ENCODE measurements at places on chromosomes 1 and 21.

GRCh38 chr1:234325878-234326496 is 47.3 kb upstream of the COA6 start:
- DNase-seq = no peak

- no peak for DNase-seq
Measured at GRCh38 chr21:27513825-27514224, 546.9 kb upstream of the ADAMTS5 start.

DNA sequence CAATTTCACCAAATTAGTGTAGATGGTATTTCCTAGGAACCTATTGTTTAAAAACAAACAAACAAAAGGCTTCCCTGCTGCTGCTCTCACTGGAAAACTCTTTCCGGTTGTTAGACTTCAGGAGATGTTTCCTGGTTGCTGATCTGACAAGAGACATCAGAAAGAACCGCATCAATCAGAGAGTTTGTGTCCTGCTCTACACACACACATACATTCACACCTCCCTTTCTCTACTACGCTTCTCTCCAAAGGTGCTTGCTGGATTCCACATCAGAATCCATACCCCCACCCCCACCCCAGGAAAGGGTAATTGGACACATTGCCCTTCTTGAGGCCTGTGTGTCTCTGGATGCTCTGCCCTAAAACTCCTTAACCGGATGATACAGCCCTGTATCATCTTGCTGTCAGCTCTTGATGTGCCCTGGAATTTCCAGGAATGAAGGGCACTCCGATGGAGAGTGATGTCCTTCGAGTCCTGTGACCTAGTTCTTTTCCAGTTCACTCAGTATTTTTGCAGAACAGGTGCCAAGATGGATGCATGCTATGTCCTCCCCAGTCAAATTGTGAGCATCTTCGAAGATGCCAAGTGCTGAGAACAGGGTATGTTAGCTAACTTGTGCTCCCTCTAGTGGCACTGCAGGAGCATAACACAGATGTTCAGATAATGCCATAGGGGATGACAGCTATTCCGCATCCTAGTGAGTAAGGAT is 113.7 kb upstream of the SLC35F3 start:
- peak; percentile 50 for DNase-seq

DNA sequence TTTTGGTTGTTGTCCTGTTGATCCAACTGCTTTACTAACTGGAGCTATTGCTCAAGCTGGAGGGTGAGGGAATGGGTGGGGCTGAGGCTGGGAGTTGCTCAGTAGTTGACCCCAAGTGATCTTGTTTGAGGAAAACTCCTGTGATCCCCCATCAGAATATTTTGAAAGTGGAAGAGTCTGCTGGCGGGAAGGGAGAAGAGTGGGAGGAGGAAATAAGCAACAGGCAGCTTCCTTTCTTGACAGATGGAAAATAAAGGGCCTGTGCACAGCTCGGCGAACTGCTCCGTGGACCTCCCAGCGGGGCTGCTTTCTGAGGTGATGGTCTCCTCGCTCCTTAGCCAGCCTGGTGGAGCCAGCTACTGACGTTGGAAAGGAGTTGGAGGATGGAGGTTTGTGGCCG is 199.1 kb upstream of the LMO4 start:
- DNase-seq = no peak

Measured in activated CD8-positive, alpha-beta memory T cell treated with anti-CD3 and anti-CD28 coated beads, Interleukin-2, amount 50 U/mL, for 48 hours (primary cell).